ENCODE measurements at places on chromosomes 7 and 10.

- no peak for DNase-seq
These were observed 21.1 kb downstream of the NCAPG2 start for GRCh38 chr7:158683541-158683940.

GRCh38 chr10:73780301-73780700 is 1.5 kb upstream of the CHCHD1 start:
- no peak for DNase-seq

DNA sequence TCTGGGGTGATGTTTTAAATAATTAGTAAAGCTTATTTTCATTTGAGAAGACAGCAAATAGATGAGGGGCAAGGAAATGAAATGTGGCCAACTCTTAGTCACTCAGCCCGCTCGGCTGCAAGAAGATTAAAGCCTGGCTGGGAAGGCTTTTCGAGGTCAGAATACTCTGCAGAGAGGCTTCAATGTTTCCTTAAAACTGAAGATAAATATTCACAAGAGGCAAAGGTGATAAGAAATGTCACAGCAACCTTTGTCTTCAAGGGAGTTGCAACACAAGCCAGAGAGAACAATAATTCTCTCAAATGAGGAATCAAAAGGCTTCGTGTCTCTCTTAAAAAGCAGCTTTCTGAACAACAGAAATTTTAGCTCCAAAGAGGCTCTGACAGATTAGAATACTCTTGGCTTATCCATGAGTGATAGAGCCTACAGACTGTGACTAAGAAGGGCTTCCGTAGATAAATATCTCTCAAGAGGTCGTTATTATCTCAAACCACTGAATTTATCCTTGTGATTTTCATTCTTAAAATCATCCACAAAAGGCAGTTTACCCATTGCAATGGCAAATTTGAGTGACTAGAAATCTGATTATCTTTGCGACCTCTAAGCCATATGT is 92.5 kb downstream of the KLF6 start:
- DNase-seq = no peak

- no peak for DNase-seq
These were observed 4.4 kb downstream of the LARP4B start for GRCh38 chr10:927131-927530.

DNA sequence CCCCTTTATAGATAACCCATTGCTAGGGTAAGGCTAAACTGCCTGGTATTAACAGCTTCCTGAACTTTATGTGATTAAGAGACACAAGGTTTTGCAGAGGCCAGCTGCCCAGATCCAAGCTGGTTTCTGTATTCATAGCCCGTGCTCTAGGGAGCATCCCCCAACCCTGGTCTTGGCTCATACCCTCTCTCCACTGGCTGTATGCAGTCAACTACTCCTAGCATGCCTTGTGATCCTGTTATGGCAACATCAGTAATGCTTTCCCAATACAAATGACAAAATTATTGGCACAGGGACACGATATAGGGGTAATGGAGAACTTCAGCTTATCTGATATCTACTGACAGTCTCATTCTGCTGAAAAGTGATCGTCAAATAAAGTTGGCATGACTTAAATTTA is 202.8 kb upstream of the MKLN1 start:
- DNase-seq = no peak

DNA sequence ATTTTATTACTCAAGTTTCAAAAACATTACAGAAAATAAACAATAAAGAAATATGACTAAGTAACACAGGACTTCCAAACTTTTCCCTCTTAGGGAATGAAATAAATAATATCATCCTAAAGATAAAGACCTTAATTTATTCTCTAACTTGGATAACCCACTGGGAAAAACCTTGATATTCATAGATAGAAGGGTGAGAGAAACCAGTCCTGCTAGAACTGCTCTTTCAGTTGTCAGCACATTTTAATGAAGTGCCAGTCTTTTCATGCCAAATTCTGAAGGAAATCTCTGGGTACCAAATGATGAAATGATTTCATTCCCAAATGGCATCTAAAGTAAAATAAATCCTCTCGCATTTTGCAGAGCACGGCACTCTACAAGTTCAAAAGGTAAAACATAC is 114.5 kb upstream of the SMIM30 start:
- DNase-seq = no peak

- no peak for DNase-seq
These were observed 539 bp upstream of the MKLN1 start for GRCh38 chr7:131327049-131327625.
